HuH-7 (cell line): ENCODE measurements at places on chromosomes 16 and 17.

DNA sequence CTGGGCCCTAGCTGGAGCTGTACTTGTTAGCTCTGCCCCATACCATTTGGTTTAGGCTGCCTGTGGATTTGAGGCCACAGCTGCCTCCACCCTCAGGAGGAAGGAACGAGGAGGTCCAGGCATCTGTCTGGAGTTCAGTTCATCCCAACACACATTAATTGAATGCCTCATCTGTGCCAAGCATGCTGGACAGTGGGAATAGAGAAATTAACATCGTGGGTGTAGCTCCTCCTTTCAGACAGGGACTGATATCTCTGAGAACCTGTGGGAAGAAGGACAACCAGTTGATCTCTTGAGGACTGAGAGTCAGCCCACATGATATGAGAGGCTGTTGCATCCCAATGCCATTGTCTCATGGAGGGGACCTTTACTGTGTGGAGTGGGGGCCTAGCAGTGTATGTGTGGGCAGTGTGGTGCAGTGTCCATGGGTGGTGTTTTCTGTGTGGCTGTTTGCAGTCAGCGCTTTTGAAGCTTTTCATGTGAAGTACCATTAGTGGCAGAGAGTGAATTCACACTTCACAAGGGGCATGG, 29.4 kb upstream of the DDX52 start:
- no peak for DNase-seq

DNA sequence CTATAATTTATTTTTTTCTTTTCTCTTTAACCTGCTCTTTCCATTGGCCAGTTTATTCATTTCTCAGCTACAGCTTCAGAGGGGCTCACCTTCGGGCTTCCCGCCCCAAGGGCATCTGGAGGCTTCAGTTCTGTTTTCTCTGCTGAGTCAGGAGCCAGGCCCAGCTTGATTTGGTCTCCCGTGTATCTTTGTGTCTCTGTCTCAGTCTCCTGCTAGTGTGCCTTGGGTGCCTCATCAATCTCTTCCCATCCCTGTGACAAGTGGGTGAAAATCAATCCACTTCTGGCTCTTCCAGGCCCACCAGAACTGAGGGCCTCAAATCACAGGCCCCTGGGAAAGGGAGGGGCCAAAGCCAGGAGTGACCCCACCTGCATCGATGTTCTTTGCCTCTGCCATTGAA, 72.1 kb downstream of the CCDC182 start:
- no peak for DNase-seq

- DNase-seq, result no peak
These were observed 30.9 kb downstream of the OR1D5 start for GRCh38 chr17:3032258-3033247.

DNA sequence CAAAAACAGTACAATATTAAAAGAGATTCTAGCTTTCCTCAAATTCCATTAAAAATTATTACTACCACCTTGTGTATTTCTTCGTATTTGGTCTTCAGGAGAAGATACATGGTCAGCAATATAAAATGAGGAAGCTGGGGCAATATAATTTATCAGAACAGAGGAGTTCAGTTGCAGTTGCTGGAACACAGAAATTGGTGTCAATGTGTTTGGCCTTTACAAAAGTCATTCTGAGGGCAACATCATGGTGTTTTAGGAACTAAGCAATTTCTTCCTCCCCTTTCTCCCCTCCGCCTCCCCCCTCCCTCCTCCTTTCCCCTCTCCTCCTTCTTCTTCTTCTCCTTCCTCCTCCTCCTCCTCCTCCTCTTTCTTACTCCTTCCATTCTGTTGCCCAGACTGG, 102.1 kb downstream of the YPEL2 start:
- DNase-seq, result no peak

GRCh38 chr17:61702450-61702849, 111.4 kb upstream of the NACA2 start:
- no peak for DNase-seq

DNA sequence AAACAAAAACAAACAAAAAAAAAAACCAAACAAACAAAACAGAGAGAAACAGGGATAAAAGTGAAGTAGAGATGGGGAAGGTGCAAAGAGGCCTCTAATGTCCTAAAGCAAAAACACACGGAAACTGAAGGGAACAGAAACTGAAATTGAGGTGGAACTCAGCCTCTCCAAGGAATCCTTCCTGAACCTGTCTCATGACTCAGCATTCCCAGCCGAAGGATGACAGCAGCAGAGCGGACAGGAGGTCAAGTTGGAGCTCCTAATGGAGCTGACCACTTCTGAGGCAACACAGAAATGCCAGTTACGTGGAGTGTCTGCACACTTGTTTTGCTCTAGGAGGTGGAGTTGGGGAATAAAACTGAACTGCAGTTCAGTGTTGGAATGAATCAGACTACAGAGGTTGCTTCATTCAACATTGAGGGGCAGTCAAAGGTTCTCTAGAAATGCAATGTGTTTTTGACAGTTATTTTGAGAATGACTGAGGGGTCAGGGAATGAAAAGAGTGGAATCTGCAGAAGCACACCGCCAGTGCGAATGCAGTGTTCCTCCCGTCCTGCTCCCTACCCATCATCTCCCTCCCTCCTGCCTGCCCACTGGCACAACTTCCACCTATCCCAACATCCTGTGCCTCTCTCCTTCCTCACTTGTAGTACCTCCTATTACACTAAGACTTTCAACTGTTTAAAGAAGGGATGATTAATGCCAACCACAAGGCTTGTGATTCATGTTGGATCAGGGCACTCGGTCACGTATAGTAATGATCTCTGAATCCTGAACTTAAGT, 6.3 kb downstream of the UBE2O start:
- peak; percentile 69 for DNase-seq

- DNase-seq, result no peak
These were observed 2.2 kb upstream of the MAP2K6 start for GRCh38 chr17:69412251-69412671.

DNA sequence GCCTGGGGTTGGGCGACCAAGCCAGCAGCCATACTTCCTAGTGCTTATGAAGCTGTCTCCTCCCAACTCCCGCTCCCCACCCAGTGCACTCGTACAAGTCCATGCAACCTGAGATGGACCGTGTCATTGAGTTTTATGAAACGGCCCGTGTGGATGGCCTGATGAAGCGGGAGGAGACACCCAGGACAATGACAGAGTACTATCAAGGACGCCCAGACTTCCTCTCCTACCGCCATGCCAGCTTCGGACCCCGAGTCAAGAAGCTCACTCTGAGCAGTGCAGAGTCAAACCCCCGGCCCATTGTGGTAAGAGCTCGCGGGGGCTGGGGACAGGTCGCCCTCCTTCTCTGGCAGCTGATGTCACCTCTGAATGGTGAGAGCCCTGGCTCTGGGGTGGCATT, 11.0 kb upstream of the KATNB1 start:
- no peak for DNase-seq

DNA sequence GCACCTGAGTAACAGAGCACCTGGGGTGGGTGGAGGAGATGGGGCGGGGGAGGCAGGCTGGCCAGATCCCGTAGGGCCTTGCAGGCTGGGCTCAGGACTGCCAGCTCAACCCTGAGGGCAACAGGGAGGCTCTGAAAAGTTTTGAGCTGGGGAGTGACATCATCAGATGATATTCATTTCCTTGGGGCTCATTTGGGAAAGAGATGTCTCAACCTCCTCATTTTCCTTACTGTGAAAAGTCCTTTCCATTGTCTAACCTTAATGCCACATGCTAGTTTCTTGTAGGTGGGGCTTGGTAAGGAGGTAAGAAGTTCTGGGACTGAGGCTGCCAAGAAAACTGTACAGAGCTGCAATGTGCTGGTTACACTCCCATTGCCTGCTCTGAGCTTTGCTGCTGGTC, 3.7 kb downstream of the TNS4 start:
- DNase-seq, result no peak

DNA sequence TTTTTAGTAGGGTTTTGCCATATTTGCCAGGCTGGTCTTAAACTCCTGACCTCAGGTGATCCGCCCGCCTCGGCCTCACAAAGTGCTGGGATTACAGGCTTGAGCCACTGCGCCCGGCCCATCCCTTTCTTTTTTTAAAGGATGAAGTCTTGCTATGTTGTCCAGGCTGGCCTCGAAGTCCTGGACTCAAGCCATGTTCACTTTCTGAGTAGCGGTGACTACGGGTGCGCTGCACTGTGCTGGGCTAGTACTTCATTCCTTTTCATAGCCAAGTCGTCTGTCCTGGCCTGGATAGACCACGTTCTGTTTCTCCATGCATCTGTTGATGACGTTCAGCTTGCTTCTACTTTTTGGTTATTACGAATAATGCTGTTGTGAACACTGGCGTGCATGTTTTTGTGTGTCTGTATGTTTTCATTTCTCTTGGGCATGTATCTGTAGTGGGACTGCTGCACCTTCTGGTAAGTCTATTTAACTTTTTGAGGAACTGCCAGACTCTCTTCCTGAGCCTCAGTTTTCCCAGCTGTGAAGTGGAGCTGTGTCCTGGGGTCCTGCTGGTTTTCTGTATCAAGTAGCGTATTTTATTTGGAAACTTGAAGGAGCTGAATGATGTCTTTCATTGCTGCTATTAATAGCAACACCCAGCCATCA, 40.0 kb upstream of the GSE1 start:
- DNase-seq, result no peak

- DNase-seq, result no peak
These were observed 18.8 kb downstream of the SRP68 start for GRCh38 chr17:76053246-76054111.

DNA sequence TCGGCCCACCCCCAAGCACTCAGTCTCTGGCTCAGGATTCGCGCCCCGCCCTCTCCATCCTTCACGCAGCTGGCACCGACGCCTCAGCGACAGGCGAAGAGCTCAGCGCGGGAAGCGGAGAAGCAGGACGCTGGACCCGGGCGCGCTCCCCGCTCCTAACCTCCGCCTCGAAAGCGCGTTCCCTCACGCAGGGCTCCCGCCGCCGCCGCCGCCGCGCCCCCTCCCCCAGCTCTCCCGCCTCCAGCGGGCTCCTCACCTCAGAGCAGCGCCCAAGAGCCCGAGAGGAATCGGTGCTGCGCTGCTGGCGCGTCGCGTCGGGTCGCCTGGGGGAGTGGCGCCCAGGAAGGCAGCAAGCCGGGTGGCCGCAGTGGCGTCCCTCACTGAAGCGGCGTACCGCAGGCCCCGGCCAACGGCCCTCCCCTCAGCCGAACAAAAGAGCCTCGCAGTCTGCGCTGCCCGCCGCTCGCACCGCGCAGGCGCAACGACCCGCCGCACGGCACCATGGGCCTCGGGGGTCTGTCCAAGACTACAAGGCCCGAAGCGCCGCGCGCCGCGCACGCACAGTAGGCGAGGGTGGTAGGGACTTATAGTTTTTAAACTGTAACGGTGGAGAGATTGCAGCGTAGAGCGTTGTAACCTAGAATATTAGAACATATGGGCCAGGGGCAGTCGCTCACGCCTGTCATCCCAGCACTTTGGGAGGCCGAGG, at the start of gene CBX1:
CBX1 (minus strand) TSS at position 467 of the 709 bp plus-strand sequence. CDS start 24,474 bp downstream, outside the sequence.
- peak; percentile 90 for DNase-seq

DNA sequence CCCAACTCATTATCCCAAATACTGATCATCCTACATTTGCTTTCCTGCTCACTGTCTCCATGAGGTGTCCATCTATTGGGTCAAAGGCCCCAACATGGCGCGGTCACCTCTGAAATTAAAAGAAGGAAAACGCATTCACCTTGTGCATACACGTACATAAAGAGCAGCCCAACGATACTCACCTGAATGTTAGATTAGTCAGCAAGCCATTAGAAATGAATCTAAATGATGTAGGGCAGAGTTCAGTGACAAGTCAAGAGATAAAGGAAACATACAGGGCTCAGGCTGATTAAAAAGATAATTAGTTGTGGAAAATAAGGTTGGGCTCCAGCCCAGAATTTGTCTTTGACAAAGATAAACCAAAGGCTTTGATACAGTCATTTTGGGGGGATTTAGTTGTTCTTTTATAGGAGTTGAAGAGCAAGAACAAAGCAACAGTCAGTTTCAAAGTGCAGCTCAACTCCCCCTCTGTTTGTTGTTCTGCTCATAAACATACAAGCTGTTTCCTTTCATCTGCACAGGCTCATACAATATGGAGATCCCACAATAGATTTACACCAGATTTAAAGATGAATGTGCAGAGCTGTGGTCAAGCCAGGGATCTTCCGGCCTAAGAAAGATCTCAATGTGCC, 21.1 kb downstream of the NXPH3 start:
- no peak for DNase-seq

DNA sequence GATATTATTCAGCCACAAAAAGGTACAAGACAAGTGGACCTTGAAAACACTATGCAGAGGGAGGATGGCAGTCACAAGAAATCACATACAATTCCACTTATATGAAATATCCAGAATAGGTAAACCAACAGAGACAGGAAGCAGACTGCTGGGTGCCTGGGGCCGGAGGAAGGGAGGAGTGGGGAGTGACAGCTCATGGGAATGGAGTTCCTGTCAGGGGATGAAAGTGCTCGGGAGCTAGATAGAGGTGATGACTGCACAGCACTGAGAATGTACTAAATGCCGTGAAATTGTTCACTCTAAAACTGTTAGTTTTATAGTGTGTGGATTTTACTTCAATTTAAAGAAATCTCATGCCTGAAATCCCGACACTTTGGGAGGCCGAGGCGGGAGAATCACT, 74.2 kb upstream of the MED9 start:
- no peak for DNase-seq

- DNase-seq, result peak; percentile 81
These were observed 120.5 kb downstream of the ZFHX3 start for GRCh38 chr16:72927199-72928089.

DNA sequence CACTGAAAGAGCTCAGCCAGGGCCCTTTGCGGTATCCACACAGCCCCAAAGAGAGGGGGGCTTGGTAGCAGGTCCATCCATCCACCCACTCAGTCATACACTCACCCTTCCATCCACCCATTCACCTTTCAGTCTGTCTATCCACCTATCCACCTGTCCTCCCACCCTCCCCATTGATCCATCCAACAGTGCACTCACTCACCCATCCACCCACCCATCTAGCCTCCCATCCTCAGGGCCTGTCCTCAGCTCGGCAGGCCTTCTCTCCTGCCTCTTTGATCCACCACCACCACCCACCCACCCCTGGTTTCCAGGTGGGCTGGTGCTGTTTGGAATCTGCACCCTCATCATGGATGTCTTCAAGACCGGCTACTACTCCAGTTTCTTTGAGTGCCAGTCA, 1.2 kb downstream of the OTOP2 start:
- DNase-seq, result no peak

DNA sequence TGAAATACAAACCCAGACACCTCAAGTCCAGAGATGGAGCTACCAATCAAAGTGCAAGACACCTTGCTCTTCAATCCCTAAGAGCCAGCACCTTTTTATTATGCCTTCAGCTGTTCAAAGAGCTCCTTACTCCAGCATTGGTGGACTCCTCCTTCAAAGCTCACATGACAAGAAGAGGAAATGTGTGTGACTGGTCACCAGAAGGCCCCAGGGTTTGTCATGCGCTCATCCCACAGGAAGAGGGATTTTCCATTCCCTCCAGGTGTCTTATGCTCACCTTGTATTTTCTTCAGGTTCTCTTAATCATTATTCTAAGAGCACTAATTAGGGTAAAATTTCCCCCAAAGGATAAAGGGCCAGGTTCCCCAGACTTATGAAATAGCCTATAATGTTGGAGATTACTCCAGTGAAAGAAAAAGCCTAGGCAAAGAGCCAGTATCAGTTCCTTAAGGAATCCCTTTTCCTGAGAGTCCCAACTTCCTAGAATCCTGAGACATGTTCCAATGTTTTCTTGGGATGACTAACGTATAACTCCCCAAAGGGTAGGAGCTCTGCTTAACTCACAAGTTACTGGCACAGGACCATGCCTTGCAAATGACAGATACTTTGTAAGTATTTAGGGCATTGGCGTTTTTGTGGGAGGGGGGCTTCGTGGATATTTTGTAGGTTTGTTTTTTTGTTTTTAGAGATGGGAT, 56.9 kb upstream of the SOX9 start:
- no peak for DNase-seq

- no peak for DNase-seq
These were observed at the start of gene PRSS21 for GRCh38 chr16:2816751-2817339. TSS of gene PRSS21 (plus strand) at chr16:2817237. CDS start at chr16:2817269, 32 bp downstream.
